ENCODE measurements at places on chromosomes 11 and 22. TPM values are rescaled to one million over a fixed set of nuclear protein-coding genes. Genes with fewer than 3 reads are reported as not detected.

Gene UNC93B1
- 26.6 TPM for total RNA-seq

Gene POLA2
- total RNA-seq = 2.6 TPM

Gene FHIP1B
- total RNA-seq = 13.3 TPM

Gene CSNK2A3
- 0.58 TPM for total RNA-seq

Gene PDE2A
- total RNA-seq = 3.9 TPM

Gene PARVG
- total RNA-seq = not detected

Gene OR5B12
- not detected for total RNA-seq

Gene GVQW3
- 0.47 TPM for total RNA-seq

Gene MFRP
- total RNA-seq = 0.09 TPM

Gene DEFB131B
- total RNA-seq = not detected

Gene WNT11
- total RNA-seq = 6.0 TPM

Gene PLEKHB1
- 1.6 TPM for total RNA-seq

Gene ANO3
- total RNA-seq = 0.58 TPM

Gene BLID
- total RNA-seq = not detected

Gene TREH
- not detected for total RNA-seq

Gene CSKMT
- total RNA-seq = 11.0 TPM

Gene C11orf97
- not detected for total RNA-seq

Gene OR2AG1
- not detected for total RNA-seq

Gene RELA
- 36.7 TPM for total RNA-seq

Gene CRYBB3
- total RNA-seq = not detected

Gene CASP1
- total RNA-seq = 4.8 TPM

Gene C11orf65
- total RNA-seq = 3.6 TPM

Gene ADORA2A
- 5.4 TPM for total RNA-seq

Gene CYP2D6
- total RNA-seq = not detected

Gene ST14
- not detected for total RNA-seq

Gene C11orf87
- not detected for total RNA-seq

Gene MRGPRF
- 24.3 TPM for total RNA-seq

Gene CADM1
- total RNA-seq = 0.09 TPM

Gene ZPR1
- total RNA-seq = 25.9 TPM

Gene MRGPRE
- total RNA-seq = not detected

Gene PHOX2A
- total RNA-seq = not detected

Gene SLC17A6
- not detected for total RNA-seq

Gene SCGB1D1
- not detected for total RNA-seq

Gene APOL5
- not detected for total RNA-seq

Gene MMP13
- not detected for total RNA-seq

Gene SLC22A6
- total RNA-seq = not detected

Gene HSPB2
- total RNA-seq = 1.2 TPM

Gene GPR83
- not detected for total RNA-seq

Gene OR52I2
- total RNA-seq = not detected

Gene FAM227A
- 1.8 TPM for total RNA-seq

Gene RHOD
- 28.9 TPM for total RNA-seq

Gene CSRP3
- total RNA-seq = not detected

All from pericardium fibroblast (primary cell).